Fibroblast of skin of left quadriceps (primary cell): ENCODE measurements at places on chromosomes 2 and 18.

DNA sequence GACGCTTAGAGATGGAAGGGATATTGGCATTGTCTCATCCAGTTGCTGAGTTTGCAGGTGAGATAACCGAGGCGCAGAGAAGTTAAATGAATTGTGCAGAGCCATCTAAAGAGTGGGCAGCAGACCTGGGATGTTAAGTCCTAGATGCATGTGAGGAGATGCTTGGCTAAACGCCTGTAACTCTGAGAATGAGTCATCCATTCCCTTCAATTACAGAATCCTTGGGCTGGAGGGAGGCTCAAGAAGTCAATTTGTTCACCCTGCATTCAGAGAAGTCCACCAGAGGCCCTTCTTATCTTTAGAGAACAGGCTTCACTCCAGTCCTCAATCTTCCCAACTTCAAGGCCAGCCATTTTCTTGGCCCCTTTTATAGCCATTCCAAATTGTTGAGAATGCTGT, 1.6 kb downstream of the EHD3 start:
- peak; percentile 73 for DNase-seq

GRCh38 chr2:186533717-186534116, 47.7 kb downstream of the ZC3H15 start:
- no peak for DNase-seq

DNA sequence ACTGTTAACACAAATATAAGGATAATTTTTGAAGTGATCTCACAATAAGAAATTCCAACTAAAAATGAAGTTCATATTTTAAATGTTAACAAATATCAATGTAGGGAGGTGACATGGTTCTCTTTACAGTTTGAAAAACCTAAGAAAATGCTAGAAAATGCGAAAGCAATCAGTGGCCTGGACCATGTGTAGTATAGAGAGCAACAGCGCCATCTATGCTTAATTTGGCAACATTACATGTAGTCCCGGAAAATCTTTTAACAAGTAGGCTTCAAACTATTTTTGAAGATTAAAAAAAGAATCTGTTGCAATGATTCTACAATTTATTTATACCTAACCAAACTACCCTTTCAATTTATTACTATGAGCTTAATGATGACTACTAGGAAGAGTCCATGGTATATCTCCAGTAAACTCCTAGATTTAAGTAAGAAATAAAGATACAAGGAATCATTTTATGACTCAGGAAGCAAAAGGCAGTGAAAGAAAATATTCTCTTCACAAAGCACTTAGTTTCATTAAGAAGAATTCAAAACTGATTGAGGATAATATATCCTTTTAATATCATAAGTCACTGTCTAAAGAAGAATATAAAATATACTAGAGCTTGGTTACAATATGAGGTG, 33.3 kb downstream of the NDUFA10 start:
- peak; percentile 20 for DNase-seq

GRCh38 chr18:4230450-4231168, 224.5 kb downstream of the DLGAP1 start:
- no peak for DNase-seq

DNA sequence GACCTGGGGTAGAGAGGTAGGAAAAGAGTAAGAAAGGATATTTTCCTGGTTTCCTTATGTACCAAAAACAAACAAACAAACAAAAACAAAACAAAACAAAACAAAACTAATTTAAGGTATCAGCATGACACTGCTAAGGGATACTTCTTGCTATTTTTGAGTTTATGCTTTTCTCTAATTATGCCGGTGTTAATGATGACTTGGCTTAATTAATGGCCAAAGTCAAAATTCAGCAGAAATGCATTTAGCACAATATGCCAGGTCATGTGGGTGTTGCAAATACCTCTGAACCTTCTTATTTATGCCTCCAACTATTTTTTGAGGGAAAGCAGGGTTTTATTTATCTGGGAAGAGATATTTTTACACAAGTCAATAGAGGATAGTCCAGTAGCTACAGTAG, 3.2 kb upstream of the CHST9 start:
- no peak for DNase-seq

DNA sequence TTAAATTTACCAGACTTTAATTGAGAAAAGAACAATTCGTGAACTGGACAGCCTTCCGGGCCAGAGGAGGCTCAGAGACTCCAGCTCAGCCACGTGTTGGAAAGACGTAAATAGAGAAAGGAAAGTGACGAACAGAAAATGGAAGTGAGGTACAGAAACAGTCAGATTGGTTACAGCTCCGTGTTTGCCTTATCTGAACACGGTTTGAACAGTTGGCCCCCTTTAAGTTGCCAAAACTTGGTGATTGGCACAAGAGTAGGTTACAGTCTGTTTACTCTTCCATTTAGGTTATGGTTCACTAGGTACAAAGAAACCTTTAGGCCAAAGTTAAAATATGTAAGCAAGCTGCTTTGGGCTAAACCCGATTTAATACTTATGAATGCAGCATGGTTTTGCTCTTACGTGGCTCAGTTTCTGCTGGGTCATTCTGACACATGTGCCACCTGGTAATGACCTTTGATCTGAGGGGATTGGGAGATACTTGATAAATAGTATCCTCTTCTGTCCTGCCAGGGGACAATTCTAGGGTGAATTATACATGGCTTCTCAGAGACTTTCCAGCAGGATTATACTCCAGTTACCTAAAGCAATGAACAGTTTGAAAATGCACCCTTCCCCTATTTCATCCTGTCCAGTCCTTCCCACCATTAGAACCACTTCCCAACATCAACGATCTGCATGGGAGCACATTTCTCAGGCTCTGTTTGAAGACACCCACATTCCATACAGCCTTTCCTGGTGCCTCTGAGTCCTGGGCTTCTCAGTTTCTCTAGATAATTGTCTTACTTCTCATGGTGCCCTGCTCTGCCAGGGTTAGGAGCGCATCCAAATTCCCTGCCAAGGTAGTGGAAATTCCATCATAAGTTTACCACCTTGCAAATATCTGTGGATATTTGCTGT, 65.1 kb upstream of the TGIF1 start:
- DNase-seq, result no peak

DNA sequence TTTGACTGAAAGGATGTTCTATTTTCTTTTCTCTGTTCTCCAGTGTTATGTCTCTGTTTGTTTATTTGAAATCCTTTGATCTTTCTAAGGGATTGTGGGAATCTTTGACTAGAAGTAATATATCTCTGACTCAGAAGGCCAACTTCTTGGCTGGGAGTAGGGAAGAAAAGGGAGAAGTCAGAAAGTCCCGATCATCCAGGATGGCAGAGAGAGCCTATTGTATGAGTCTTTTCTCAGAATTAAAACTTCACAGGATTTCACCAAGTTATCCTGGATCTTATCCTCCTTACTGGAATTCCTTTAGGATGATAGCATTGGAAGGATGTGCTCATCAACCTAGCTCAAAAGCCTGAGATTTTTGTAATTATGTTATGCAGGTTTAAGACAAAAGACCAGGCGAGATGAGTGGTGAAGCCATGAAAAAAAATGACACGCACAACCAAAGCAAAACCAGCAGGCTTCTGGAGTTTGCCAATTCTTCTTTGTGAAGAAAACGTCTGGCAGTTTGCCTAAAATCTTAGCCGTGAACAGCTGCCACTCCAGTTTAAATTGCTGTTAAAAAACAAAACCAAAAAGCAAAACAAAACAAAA, 383.6 kb upstream of the SMIM21 start:
- DNase-seq, result no peak

GRCh38 chr18:63495675-63496074, 18.9 kb downstream of the SERPINB5 start:
- no peak for DNase-seq

GRCh38 chr2:44553456-44553855, 191.7 kb downstream of the CAMKMT start:
- DNase-seq, result peak; percentile 30

GRCh38 chr18:45212181-45213039, 402.9 kb upstream of the SLC14A2 start:
- DNase-seq, result no peak

- DNase-seq, result no peak
Measured at GRCh38 chr2:168119515-168120141, 127.8 kb downstream of the STK39 start.

- DNase-seq, result no peak
Measured at GRCh38 chr2:170341684-170342623, 164.0 kb downstream of the MYO3B start.

- DNase-seq, result no peak
Measured at GRCh38 chr2:225072444-225072843, 30.2 kb upstream of the DOCK10 start.

GRCh38 chr2:212289301-212289700, 249.3 kb downstream of the ERBB4 start:
- DNase-seq, result no peak

GRCh38 chr2:74533464-74533863, 3.7 kb downstream of the HTRA2 start:
- DNase-seq, result no peak

DNA sequence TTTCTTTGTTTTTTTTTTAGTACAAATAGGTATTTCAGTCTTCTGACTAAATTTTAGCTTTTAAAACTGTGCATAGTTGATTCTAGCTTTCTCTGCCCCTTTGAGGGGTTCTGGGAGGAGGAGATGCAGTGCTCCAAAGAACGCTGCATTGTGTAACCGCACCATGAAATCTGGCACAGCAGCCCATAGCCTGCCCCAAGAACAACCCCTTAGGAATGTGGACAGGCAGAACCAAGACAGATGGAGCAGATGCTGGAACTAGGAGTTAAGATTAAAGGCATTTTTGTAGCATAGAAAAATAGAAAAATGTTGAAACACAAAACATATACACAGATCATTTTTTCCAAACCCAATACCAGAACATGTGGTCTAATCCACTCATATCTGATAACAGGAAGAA, 187.5 kb downstream of the SCG2 start:
- DNase-seq, result peak; percentile 49

DNA sequence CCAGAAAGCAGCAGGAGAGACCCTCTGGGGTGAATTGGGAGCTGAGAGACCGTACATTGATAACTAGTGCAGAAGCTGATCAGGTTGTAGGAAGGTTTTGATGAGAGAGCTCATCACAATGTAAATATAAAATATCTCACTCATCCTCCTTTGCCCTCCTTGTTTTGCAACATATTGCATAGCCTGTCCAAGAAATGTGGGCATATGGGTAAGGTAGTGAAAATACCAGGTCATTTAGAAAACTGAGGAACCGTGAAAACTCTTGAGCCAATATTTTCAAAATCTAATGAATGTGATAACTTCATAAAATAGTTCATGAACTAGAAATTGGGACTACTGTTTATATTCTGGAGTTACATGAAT, 31.4 kb downstream of the C18orf54 start:
- no peak for DNase-seq

DNA sequence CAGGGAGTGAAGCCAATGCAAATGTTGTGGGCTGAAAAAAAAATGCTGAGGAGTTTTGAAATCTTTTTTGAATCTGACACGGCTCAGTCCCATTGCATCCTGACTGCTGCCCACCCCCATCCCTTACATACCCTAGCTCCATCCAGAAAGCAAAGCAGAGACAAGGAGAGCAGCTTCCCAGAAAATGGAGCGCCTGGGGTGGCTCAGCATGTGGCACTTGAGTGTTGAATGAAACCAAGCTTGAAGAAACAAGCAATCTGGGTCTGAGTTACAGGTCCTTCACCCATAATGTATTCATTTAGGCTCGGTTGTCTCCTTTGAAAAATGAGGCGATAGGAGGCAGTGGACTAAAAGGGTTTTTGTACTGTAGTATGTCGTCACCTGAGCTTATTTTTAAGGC, 244.2 kb upstream of the ACVR2A start:
- no peak for DNase-seq

GRCh38 chr18:49855711-49856415, 42.5 kb upstream of the ACAA2 start:
- DNase-seq, result no peak

- DNase-seq, result peak; percentile 48
Measured at GRCh38 chr18:13159579-13159978, 59.0 kb upstream of the LDLRAD4 start.

GRCh38 chr18:54964741-54965140, 5.5 kb upstream of the CCDC68 start:
- no peak for DNase-seq

- DNase-seq, result no peak
Measured at GRCh38 chr2:44130441-44130840, 38.2 kb upstream of the PPM1B start.

GRCh38 chr2:190267302-190267701, 52.3 kb downstream of the HIBCH start:
- DNase-seq, result no peak

GRCh38 chr2:128344101-128344500, 25.4 kb upstream of the HS6ST1 start:
- DNase-seq, result no peak

DNA sequence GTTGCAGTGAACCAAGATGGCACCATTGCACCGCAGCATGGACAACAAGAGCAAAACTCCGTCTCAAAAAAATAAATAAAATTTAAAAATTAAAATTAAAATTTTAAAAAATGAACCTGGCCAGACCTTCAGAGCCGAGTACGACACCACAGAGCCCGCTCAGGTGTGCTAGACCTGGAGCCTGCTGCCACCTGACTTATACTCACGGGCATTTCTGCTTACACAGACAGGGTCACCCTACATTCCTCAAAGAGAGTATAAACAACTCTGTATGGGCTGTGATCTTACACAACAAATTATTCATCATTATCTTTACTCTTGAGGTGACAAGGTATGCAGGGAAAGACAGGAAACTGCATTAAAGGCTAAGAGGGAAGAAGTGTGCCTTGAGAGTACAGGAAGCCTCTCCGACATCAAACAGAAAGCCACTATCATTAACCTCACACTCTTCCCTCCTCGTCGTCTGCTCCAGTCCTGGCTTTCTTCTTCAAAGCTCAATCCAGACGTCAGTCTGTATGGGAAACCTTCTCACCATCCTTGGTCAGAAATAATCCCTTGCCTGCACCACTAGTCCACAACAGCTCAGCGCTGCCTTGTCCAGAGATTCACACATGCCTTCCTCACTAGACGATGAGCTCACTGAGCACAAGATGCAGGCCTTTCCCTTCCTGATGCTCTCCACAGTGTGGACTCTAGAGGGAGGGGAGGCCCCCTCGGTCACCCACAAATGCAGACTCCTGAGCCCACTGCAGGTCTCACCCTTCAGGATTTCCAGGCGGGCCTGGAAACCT, 56.2 kb downstream of the UXS1 start:
- DNase-seq, result no peak

GRCh38 chr2:54899576-54900200, 150.6 kb downstream of the RTN4 start:
- DNase-seq, result peak; percentile 48

DNA sequence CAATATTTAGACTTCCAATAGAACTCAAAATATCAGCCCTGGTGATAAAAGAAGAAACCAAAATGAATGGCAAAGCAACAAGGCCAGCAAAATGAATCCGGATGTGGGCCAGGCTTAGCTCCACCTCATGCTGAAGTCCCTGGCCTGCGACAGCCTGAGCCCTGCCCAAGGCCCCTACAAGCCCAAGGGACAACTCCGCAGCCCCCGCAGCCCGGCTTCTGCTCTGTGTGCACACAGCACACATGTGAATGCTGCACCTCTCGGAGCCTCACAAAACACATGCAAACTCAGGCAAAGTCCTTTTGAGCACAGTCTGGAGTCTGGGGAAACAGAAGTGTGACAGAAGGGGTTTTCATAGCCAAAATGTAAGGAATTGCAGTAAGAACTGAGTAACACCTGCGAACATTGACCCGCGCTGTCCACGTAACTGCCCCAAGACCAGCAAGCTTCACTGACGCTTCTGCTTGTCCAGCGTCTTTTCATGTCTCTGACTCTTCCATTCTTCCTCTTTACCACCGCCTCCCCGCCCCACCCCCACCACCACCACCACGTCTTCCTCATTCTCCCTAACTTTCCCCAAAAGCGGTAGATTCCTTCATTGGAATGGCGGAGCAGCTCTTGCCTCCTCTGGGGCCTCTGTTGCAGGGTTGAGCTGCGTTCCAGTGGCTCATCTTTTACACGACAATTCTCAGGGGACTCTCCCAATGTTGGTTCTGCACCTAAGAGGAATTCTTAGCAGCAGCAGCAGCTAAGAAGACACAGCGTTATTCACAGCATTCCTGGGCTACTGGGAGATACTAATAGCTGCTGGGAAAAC, 136.4 kb upstream of the COPS8 start:
- DNase-seq, result no peak
